ENCODE measurements at places on chromosomes 6 and 20. TPM values are rescaled to one million over a fixed set of nuclear protein-coding genes. Genes with fewer than 3 reads are reported as not detected.

DNA sequence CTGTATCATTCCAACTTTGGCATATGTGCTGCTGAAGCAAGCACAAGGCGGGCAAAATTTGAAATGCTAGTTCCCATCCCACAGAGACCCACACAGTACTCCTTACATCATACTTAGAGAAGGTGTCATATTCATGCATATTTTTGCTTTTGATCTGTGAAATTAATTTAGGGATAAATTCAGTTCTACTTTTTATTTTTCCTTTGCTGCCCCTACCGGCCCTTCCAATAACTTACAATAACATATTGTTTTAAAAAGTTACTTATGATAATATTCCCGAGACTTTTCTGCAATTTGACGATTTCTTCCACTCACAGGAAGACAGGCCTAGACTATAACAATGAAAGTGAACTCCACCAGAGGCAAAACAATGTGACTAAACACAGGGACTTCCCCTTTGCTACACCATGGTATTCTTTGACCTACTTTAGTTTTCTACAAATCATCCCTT lies 35.0 kb downstream of the SESN1 start:
- no peaks in the 10 kb centered on the region for H3K27me3 ChIP-seq
- DNase-seq = no peak
- no peaks in the 10 kb centered on the region for H3K4me1 ChIP-seq
- no peak overlapping the region for H3K4me3 ChIP-seq

DNA sequence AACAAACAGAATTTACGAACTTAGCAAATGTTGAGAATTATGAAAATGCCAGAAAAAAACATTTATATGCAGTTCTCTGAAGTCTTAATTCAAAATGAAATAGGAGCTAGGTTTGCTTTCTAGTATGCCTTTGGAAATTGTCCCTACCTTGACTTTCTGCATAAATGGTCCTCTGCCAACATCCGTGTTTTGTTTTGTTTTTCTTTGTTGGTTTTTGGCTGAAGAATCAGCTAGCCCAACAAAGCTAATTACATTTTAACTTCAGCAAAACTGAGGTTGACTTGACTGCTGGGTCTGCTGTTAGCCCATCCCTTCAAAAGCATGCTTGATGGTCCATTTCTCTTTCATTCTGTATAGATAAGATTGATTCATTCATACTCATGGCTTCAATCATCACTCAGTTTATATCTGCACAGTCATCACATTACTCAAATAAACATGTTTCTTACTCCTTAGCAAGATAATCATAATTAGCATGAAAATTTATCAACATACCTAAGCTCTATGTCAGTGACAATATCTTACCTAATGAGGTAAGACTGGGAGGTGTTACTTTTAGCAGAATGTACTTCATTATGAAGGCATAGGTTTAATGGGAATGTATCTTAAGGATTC lies 76.4 kb downstream of the ADGRB3 start:
- H3K4me3 ChIP-seq = no peak overlapping the region
- H3K4me1 ChIP-seq = no peaks in the 10 kb centered on the region
- H3K27ac ChIP-seq = no peak overlapping the region
- H3K27me3 ChIP-seq = no peaks in the 10 kb centered on the region

DNA sequence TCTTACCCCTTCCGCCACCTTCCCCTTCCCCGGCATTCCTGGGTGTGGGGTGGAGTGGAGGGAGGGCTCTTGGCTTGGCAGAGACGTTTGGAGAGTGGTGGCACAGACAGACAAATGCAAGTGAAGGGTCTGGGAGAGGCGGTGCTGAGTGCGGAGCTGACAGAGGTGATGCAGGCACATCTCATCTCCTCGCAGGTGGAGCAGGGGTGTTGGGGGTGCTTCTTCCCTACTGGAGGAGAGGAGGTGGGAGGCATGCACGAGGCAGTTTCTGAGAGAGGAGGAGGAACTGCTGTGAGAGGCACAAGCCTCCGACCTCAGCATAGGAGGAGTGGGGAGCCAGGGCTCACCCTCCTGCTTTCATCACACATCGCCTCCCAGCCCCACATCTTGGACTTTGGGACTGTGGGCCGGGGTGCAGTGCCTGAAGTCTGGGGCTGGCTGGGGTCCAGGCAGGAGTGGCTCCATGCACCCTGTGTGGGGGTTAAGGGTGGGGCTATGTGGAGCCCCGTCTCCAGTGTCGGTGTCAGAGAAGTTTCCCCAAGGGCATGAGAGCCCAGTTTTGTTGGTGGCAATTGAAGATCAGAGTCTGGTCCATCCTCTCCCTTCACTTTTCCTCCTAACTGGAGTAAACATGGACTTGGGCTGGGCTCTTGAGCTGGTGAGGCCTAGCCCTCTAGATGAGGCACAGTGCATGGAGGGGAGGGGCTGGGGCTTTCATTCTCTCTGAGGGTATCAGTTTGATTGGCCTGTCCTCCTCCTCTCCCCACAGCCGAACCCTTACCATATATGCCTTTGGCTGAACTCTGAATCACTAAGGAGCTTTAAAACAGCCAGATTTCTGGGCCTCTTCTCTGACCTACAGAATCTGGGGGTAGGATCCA lies 20.2 kb upstream of the SLC22A7 start:
- no peaks in the 10 kb centered on the region for H3K4me1 ChIP-seq
- H3K27me3 ChIP-seq = 0 out of 2 replicates have a peak, but pooled peaks cover 3% of the 10 kb centered on the region
- H3K4me3 ChIP-seq = no peak overlapping the region
- no peak for DNase-seq
- no peaks in the 10 kb centered on the region for H3K36me3 ChIP-seq

DNA sequence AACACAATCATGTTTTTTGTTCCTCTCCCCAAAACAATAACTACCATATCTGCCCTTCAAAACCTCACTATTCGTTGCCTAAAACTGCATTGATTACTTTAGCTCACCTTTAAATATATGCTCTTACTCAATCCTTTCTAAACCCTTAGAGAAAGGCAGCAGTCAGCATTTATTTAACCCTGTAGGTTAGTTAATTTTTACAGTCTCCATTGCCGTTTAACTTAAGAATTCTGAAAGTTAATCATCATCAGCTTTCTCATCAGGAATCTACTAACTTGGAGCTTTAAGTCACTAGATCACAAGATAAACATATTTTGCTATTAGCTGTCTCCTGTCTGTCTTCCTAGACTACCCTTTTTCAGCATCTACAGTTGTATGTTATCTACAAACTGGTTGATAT lies 991.9 kb downstream of the EPHA7 start:
- H3K36me3 ChIP-seq = no peaks in the 10 kb centered on the region
- H3K27ac ChIP-seq = no peak overlapping the region
- no peak overlapping the region for H3K4me3 ChIP-seq
- DNase-seq = no peak
- H3K27me3 ChIP-seq = no peaks in the 10 kb centered on the region
- no peaks in the 10 kb centered on the region for H3K4me1 ChIP-seq

- no peaks in the 10 kb centered on the region for H3K4me1 ChIP-seq
- 0 out of 2 replicates have a peak, but pooled peaks cover 2% of the 10 kb centered on the region for H3K27me3 ChIP-seq
- no peak overlapping the region for H3K4me3 ChIP-seq
These were observed 25.2 kb downstream of the MEI4 start for GRCh38 chr6:77678048-77678447.

Gene NFKBIE
- total RNA-seq = 9.6 TPM

Data from SJCRH30 (cell line).